Anterior cingulate cortex (tissue), 58 donors: ENCODE measurements at places on chromosomes 1 and 21.

DNA sequence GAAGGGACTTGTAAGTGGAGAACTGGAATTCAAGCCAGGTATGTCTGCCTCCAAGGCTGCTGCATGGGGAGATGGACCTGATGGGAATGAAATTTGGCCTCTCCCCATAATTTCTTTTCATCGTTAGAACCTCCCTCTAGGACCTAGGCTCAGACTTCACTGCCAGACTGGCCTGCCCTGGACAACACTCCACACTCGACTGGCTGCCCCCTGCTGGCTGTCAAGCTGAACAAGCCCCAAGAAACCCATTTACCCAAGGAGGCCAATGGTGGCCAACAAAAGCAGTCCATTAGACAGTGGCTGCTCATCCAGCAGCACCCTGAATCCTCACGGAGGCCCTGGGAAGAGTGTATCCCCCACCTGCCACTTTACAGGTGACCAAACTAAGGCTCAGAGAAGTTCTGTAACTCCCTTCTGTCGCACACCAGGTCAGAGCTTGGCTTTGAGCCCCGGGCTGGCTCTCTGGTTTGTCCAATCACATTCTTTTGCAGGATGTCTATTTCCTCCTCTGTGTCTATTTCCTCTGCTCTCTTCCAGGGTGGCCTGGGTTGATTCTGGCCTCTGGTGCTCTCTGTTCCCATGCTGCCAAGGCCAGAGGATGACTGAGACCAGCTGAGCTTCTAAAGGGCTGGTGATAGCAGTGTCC, 3.8 kb downstream of the RNF186 start:
- no peak for DNase-seq

DNA sequence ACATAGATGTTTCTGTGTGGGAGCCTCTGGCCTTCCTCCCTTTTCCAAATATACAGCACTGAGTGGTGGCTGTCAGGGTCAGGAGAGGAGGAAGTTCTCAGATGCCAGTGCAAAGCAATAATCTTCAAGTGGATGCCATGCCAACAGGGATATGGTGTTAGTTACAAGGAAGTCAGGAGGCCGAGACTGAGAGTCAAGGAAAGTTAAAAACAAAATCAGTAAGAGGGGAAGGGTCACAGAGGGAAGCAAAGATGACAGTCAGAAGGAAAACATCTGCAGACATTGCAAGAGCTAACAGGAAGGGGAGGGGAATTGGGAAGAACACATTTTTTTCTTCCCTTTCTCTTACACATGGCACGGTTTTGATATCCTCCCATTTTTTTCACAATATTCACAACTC, 691.4 kb downstream of the ADGRL2 start:
- no peak for DNase-seq

DNA sequence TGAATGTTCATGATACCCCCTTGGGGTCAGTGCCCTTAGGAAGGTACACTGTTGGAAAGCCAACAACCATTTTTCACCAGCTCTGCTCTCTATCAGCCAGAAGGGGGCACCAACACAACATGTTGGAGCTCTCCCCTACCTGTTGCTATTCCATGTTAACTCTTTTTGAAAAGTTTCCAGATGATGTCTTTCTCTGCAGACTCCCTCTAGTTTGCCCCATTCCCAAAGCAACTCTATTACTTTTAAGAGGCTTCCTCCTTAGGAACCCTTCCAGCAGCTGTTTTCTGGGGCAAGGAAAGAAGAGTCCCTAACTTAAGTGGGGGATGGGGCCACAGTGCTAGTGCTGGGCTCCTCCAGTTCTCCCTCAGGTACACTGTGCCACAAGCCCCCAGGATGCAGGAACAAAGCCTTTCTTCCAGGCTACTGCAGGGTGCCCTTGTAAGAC, 22.9 kb upstream of the NDC1 start:
- peak; percentile 1 for DNase-seq

GRCh38 chr1:164440232-164440631, 118.8 kb upstream of the PBX1 start:
- peak; percentile 0 for DNase-seq

GRCh38 chr1:225610539-225610938, 42.4 kb downstream of the ENAH start:
- DNase-seq = no peak

- DNase-seq = no peak
Observed at GRCh38 chr1:174397261-174397660, 50.5 kb upstream of the GPR52 start.

- no peak for DNase-seq
Observed at GRCh38 chr21:25818121-25818520, 83.3 kb downstream of the GABPA start.

- peak; percentile 57 for DNase-seq
Observed at GRCh38 chr1:234978397-234979295, 150.0 kb downstream of the TOMM20 start.

DNA sequence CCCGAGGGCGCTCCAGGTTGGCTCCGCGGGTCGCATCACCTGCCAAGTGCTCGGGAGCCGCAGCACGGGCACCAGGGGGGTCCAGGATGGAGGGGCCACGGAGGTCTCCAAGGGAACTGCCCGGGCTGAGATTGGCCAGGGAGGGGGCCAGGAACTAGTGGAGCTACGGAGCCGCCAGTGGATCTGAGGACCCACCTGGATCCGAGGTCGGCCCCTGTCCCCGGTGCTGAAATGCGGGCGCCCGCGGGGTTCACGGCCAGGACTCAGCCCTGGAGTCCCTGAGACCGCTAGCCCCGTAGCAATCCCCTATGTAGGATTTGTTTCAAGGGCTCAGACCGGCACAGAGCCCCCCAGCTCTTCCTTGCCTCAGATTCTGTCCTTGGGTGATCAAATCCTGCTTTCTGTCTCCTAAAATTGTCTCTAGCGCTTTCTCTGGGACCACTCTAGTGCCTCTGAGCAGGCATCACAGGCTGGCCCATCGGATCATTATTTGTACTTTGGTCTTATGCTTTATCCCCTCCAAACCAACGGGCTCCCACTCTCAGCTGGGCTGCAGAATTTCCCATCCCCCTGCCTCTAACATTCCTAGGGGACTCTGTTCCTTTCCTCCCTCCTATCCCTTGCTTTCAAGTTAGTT, 27.3 kb downstream of the KIAA2013 start:
- DNase-seq = no peak

DNA sequence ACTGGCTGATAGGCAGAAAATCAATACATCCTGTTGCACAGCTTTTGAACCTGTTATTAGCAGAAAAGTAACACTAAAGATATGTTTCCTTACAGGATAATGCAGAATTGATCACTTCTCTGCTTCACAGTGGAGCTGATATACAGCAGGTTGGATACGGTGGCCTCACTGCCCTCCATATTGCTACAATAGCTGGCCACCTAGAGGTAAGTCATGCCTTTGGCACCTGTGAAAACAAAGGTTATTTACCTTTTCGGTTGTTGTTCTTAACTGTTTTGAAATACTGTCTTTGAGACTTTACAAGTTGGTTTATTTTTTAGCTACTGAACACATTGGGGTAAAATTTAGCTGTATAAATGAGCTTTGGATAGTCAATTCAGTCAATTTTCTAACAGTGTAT, 36.3 kb downstream of the TNNI3K start:
- DNase-seq = no peak

GRCh38 chr1:105027838-105028471, 1278.3 kb downstream of the AMY1C start:
- DNase-seq = no peak
